ENCODE measurements at places on chromosomes 6 and 20.

GRCh38 chr20:1330075-1330830 is 1.3 kb upstream of the SDCBP2 start:
- no peak for DNase-seq

DNA sequence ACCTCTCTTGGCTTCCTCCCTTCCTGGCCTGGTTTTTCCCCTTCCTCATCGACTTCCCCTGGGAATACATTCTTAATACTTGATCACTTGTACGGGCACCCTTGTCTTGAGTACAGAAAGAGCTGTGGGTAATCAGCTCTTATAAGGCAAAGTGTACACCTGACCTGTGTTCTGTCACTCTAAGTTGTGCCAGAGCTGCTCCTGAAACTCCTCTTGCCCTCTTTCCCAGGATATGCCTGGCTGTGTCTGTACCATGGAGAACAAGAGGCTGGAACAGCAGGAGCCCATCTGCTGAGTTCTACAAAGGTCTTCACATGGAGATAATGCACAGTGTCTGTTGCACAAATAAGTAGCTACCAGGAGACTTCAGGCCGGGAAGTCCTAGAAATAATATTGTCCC is 110.1 kb downstream of the FOXA2 start:
- no peak for DNase-seq

DNA sequence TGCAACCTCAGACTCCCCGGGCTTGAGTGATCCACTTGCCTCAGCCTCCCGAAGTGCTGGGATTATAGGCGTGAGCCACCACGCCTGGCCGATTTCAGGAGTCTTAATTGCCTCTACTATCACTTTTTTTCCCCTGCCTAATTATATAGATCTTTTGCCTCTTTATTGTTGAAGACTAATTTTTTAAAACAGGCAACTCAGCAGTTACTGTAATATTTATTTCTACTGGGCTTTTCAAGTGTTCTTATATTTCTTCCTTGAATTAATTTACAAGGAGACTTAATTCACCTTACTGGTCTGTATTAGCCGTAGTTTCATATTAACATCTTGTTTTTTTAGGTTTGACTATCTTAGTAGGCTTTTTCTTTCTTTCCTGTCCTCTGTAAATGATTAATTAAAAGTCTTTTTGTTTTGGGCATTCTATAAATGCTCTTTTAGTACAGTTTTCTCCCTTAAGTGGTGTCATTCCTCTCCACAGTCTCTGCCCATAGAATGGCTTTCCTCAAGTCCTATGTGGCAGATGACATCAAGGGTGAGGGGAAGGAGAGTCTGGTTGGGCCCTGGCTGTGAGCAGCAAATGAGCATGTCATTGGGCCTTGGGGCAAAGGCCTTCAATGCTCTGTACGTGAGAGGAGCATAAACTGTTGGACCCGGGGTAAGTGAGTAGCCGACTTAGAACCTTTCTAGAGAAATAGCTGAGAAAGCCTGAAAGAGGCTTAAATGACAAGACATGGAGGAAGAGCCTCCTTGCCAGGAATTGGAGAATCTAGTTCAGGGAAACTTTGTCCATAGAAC is 36.0 kb downstream of the ANKS1A start:
- DNase-seq, result no peak

GRCh38 chr6:163708466-163708865 is 293.9 kb downstream of the QKI start:
- no peak for DNase-seq

DNA sequence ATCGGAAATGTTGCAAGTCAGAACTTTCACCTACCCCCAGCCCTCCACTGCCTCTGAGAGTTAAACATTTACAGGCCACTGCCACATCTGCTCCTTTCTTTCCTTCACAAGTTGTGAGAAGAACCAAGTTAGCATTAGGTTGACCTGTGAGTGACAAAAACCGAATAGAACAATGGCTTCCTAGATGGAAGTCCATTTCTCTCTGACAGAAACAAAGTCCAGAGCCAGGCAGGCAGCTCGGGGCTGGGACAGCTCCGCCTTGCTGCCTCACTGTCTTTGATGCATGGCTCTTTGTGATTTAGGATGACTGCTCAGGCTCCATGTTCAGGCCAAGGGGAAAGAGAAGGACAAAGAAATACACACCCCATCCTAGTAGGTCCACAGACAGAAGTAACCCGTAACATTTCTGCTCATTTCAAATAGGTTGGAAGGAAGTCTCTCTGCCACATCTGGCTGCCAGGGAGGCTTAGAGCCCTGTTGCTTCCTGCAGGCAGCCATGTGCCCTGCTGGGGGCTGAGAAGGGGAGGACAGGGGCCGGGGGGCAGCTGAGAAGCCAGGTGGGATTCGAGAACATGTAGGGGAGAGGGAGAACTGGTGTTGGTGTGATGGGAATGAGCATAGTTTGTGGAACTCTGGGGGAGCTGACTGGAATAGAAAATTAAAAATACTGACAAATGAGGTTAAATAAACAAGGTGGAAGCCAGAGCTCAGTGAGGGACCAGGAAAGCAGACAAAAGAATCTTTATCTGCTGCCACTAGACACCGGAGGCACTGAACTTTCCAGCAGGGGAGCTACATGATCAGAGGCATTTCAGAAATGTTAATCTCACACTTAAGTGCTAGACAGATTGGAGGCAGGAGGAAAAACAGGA is 19.5 kb upstream of the IER3 start:
- DNase-seq, result peak; percentile 54

DNA sequence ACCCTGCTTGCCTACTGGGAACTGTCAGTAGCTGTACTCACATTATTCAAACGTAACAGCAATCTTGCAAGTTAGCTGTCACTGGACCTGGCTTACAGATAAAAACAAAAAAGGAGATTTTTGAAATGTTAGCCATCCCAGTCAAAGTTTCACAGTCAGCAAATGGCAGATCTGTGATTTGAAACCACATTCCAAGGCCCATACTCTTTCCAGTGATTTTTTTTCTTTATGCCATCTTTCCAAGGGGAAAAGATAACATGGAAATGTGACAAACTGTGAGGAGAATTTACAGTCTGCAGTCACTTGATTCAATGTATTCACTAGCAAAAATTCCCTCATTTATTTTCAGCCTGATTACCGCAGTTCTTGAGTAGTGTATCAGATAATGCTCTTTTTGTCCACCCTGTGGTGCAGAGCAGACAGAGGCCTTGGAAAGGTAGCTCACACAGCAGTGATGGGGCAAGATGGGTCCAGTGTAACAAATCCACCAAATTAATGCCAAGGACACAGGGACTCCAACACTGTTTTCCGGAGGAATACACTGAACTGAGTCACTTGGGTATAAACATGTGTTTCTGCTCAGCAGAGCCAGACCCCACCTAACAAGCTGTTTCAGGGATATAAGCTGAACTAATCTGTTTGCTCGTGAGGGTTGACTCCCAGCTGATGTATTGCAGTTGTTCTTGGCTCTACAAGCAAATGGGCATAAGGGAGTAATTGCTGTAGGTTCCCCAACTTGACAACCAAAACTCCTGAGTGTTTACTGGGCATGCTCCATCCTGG is 49.9 kb upstream of the ADGRF1 start:
- DNase-seq, result no peak
